ENCODE measurements at places on chromosomes 4 and X.

- DNase-seq = no peak
These were observed 35.9 kb downstream of the ETDC start for GRCh38 chrX:135345107-135345589.

- no peak for DNase-seq
These were observed 57.7 kb upstream of the EFHC2 start for GRCh38 chrX:44401151-44401550.

GRCh38 chr4:110613745-110614144, 9.1 kb downstream of the PITX2 start:
- DNase-seq = no peak

DNA sequence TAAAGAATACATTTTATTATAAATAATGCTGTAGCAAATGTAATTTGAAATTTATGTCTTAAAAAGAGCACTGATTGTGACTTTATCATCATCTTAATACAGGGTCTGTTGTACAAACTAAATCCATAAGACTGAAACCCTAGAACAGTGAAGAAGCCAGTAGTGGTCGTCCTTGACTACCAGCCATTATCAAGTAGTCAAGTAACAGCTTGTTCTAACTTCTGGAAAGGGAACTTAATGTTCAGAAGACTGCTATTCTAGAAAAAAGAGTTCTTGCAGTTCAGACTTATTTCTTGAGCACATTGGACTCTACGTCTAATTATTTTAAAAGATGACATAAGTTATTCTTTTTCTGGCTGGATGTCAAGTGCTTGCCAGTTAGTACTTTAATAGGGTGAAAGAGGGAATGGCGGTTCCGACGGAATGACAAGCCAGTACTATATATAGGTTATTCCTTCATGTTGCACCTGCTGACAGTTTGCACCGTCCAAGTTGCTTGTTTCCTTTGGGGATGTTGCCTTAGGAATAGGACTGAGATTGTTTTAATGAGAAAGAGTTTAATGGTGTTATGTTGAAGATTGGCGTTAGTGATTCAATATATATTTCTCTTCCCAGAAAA, 109.9 kb downstream of the RAPGEF2 start:
- DNase-seq = no peak

DNA sequence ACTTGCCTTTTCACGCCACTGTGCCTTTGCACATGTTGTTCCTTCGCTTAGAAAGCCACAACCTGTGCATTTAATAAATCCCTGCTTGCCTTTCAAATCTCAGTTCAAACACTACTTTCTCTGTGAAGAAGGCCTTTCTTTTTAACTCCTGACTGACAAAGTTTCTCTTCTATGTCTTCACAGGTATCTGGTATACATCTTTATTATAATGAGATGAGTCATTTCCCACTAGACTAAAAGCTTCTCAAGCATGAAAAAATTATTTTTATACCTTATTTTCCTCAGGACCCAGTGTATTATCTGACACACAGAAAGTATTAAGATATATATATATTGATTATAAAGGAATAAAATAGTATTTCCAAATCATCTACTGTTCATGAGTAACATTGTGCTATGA, 189.9 kb downstream of the TBCK start:
- DNase-seq = no peak

DNA sequence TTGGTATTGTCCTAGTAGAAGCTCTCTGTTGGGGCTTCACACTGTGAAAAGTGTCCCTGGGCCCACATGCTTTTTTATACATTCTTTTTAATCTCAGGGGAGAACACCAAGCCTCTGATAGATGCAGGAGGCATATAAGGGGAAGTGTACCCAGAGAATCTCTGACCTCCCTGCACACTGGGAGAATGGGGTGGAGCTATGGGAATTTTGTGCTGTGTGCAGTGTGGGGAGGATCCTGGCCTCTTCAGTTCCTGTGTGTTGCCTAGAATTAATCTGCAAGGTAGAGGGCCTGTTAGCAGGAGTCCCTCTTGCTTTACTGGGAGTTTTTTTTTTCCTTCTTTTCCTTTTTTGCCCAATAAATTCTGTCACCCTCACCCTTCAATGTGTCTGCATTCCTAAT, 49.2 kb upstream of the SPIN4 start:
- DNase-seq = no peak

DNA sequence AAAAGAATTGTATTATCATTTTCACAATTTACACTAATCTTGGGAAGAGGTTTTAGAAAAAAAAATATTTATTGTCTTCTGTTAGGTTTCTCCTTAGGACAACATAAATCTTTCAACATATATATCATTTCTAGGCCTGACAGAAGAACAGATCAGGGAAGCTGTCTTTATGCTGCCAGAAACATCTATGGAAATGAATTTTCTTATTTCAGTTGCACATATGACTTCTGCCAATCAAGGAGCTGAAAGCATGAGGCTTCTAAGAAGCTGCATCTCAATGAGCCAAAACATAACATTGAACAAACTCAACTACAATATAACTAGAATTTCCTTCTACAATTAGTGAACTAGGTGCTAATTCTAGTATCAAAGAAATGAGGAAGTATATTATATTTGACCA, 258.4 kb downstream of the MAPK10 start:
- no peak for DNase-seq

GRCh38 chr4:7761720-7762119, 177.9 kb downstream of the AFAP1 start:
- peak; percentile 13 for DNase-seq

DNA sequence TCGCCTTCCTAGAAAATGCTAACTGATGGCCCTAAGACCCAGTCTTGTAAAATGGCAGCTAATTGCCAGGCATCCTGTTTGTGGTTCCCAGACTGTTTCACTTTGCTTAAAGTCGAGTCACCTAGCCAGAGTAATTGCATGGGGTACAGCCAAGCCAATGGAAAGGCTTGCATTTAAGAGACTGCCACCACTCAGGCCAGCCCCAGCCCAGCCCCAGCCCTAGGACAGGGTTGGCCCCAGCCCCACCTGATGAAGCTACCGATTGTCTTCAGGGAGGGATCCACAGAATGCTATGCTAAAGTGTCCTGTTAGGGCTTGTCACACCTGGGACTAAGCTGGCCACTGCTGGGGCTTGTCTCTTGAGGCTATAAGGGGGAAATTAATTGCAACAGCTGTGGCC, 194.6 kb upstream of the KLF3 start:
- DNase-seq = no peak

GRCh38 chr4:129355031-129355430, 259.1 kb downstream of the C4orf33 start:
- no peak for DNase-seq

GRCh38 chrX:91137883-91138282, 296.8 kb upstream of the PABPC5 start:
- DNase-seq = no peak

DNA sequence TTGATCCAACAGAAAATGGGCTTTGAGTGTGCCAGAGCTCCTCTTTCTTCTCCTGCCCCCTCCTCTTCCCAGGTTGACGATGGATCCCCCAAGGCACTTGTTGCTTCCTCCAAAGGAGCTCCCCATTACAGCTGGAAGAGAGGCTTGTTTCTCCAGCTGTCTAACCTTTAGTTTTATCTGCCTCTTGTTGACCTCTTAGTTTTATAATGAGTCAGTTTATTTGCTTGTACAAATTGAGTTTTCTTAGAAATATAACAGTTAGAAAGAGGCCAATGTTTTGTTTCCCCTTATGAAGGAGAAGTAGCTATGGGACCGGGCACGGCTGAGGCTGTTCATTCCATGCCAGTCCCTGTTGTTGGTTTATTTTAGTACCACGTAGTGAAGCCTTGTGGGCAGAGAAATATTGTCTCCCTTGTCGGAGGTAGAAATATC, 158.2 kb downstream of the SPRY1 start:
- DNase-seq = no peak

DNA sequence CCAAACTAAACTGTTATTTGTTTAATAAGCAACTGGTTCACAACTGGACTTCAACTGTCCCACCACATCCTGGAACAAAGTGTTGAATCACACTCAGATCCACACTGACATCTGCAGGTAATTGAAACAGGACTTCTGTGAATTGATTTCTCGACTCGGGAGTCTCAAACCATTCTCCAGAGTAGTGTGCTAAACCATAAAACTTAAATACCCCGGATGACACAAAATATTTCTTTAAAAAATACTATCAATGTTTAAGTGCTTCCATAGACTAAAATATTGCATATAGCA, 95.4 kb upstream of the PLAC1 start:
- DNase-seq = no peak

GRCh38 chrX:17860811-17861488, at the start of gene RAI2:
Gene RAI2, minus strand, starts transcription at chrX:17861298. Its CDS starts 59,288 bp downstream, at chrX:17802010.
- no peak for DNase-seq

DNA sequence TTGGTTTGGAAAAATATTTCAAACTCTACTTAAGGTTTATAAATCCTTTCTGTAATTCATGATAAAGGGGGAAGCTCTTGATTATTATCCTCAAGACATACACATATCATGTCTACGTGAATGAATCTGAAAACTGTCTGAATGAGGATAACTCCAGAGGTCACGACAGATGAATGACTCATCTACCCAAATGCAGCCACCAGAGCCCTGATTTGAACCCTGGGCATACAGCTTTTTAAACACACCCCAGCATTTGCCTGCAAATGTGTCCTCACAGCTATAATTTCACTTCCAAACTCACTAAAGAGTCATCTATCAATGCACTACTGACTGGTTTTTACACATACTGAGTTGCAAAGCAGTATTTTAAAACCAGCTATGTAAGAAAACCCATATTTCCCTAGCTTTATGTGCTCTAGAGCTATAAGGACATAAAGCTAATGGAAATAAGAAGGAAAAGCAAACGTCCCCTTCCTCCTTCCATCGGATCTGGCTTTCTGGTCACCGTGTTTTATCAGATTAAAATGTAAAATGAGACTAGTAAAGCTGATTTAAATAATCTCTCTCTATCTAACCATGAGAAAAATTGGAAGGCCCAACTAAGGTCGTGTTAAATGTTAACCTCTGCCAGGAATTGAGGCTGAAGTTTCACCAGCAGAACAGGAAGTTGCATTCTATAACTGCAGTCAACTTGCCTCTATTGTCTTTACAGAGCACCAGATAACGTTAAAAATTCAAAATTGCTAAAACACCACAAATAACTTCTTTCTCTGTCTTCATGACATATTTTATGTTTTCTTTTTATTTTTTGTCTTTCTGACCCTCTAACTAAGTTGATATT, 63.1 kb upstream of the SPP1 start:
- no peak for DNase-seq

DNA sequence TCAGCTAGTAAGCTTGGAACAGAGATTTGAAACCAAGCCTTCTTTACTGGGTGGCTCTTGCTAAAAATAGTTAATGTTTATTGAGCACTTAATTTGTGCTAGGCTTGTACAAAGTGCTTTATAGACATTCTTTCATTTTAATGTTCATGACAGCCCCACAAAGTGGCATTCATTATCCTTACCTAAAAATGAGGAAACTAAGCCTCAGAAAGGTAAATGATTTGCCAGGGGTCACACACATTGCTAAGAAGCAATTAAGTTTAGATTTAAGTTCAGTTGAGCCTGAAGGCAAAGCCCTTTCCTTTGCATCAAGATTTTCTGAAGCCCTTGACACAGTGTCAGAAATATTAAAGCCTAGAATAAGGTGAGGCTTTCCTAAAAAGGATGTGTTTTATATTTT, 327.5 kb upstream of the FGF13 start:
- no peak for DNase-seq

- no peak for DNase-seq
These were observed 818.7 kb upstream of the TENM3 start for GRCh38 chr4:181424362-181425016.

DNA sequence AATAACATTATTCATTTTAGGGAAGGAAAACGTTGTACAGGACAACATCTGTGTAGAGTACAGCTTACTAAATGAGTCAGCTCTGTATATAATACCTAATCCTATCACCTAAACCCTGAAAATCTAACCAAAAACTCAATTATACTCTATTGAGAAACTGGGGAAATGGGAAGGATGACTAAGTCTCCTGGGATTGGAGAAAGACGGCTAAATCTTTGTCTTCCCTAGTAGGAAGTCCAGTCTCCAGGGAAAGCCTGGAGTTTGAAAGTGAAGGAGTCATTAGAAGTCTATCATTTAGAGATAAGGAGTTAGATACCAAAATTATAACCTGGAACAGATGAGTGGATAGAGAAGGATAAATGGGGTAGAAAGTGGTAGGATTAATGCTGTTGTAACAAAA, 286.5 kb downstream of the STK32B start:
- no peak for DNase-seq

DNA sequence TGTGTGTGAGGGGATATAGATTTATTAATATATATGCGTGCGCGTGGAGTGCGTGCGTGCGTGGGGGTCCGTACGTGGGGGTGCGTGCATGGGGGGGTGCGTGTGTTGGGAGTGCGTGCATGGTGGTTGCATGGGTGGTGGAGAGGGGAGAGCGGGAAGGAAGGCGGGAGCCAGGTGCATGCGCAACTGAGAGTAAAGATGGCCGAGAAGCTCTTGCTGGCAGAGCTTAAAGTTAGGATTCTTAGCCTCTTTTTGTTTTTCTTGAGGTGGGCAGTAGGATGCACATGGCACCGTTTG, 45.8 kb downstream of the TEX13B start:
- DNase-seq = no peak

- DNase-seq = no peak
These were observed 31.1 kb downstream of the RAB28 start for GRCh38 chr4:13452927-13453579.

- DNase-seq = no peak
These were observed 1065.7 kb upstream of the PABPC4L start for GRCh38 chr4:135267148-135267865.

- DNase-seq = no peak
These were observed 76.3 kb downstream of the STK32B start for GRCh38 chr4:5127556-5127955.

- DNase-seq = no peak
These were observed 659.8 kb upstream of the MAGEB2 start for GRCh38 chrX:29555465-29556091.

DNA sequence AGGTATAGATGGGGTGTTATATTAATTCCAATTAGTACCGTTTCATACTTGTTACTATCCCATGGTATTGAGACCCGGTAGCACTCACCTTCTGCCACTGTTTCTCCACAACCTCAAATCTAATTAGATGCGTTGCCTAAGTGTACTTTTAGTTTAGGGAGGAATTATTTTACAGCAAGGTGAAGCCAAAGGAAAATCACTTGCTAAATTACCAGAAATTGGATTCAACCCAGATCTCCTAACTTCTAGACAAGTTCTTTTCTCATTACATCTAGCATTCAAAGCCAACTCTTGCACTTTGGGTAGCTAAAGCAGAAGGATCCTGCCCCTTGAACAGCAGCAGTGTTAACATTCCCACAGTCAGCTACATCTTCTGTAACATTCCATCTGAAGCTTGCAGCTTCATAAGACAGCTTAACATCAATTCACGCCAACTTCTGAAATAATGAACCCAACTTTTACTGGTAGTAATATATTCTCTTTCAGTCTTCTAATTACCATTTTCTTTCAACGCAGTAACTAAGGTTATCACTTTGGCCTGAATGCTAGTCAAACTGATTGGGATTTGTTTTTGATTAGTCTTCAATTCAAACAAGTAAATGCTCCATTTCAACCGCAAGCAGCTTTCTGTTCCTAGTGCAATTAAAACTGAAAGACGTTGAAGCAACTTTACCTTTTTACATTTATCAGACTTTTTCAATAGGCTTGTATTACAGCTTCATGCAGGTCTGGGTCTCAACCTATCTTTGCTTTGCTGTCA, 934 bp upstream of the SEC31A start:
- no peak for DNase-seq
